Omental fat pad (tissue), 4 donors: ENCODE measurements at places on chromosomes 5 and 9.

GRCh38 chr9:136345281-136346156 lies 18.0 kb downstream of the DNLZ start:
- no peak for DNase-seq

- no peak for DNase-seq
Measured at GRCh38 chr5:109529520-109529919, 119.7 kb upstream of the PJA2 start.

- DNase-seq, result no peak
Measured at GRCh38 chr5:56498759-56499395, 265.7 kb upstream of the ANKRD55 start.

DNA sequence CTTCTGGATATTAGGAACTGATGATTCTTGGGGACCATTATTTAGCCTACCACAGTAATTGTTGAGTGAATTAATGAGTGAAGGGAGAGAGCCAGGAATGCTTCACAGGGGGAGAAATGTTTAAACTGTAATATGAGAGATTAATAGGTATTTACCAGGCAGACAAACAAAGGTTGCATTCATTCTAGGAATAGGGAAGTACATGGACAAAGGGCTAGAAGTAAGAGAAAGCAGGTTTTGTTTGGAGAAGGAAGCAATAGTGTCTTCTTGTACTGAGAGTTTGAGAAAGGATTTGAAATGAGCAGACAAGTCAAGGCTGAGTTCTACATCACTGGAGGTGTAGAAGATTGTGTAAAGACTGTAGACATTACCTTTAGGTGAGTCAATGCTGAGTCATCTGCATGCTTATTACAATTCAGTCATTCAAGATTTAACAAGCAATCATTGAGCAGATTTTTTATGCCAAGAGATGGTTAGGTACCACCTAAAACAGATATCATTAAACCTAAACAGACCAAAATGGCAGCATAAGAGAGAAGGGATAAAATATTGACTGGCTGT lies 8.0 kb downstream of the TAF1L start:
- no peak for DNase-seq

- no peak for DNase-seq
Measured at GRCh38 chr9:32698706-32699277, 63.3 kb upstream of the TAF1L start.
